Activated T-cell treated with anti-CD3 and anti-CD28 coated beads for 4 hours (primary cell): ENCODE measurements at places on chromosomes 7 and 10.

DNA sequence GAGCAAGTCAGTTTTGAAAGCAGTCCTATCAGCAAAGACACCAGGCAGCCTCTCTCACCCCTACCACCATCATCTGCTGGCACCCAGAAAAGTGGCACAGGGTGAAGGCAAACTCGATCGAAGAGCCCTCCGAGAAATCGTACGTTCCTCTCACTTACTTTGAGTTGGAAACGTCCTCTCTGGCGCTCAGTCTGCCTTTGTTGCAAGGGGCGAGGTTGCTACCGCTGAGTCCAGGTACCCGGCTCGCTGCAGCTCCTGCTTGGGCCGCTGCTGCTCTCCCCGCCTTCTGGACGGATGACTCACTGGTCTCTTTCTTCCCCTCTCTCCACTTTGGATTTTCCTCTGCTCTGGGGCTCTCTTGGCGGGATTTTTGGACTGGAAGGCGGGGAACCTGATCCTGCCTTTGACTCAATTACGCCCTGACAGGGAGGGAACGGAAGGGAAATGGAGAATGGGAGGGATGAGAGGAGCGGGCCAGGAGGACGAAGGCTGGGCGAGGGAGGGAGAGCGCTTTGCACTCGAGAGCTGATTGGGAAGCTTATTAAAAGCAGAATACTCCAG is at the start of gene PTN:
TSS of gene PTN (minus strand) at position 453 of the 561 bp plus-strand sequence. CDS start 88,760 bp downstream, outside the sequence.
- DNase-seq = no peak

DNA sequence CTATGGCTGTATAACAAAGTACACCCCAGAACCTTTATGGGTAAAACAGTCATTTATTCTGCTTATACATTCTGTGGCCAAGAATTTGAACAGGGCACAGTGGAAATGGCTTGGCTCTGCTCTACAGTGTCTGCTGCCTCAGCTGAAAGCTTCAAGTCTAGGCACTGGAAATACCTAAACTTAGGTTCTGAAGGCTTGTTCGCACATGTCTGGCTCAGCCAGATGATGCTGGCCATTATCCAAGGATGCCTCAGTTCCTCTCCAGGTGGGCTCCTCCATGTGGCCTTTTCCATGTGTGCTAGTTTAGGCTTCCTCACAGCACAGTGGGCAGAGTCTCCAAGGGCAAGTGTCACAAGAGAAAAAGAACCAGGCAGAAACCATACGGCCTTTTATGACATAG is 76.8 kb downstream of the RALA start:
- no peak for DNase-seq

DNA sequence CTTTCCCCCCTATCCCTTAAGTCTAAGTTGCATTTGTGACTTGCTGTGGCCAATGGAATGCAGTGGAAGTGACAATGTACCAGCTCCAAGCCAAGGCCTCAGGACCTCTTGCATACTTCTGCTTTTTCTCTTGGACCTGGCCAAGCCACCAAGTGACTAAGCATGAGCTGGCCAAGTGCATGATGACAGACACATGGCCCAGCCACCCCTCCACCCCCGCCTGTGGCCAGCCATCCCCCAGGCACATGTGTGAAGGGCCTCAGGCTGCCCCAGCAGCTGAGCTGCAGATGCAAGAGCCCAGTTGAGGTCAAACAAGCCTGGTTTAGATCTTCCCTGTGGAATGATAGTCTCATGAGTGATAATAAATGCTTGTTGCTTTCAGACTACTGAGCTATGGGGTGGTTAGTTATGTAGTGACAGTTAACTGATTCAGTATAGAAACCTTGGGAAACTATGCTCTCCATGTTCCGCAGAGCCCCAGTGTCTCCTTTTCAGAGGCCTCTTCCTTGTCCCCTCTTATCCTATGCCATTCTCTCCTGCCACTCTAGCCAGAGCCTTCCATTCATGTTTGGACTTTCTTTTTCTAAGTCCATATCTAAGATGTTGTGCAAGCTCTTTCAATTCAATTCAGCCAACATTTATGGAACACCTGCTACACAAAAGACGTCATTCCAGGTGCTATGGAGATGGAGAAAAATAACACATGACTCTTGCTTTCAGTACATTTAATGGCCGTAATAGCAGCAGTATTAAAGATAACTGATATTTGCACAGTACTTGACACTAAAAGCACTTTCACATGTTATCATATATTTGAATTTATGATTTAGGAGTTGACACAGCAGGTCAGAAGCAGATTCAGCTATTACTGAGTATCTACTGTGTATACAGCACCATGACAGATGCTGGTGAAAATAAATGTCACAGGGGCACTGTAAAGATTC is 55.5 kb upstream of the LOXL4 start:
- DNase-seq = no peak

- DNase-seq = no peak
Measured at GRCh38 chr10:8338177-8338766, 283.8 kb downstream of the GATA3 start.

DNA sequence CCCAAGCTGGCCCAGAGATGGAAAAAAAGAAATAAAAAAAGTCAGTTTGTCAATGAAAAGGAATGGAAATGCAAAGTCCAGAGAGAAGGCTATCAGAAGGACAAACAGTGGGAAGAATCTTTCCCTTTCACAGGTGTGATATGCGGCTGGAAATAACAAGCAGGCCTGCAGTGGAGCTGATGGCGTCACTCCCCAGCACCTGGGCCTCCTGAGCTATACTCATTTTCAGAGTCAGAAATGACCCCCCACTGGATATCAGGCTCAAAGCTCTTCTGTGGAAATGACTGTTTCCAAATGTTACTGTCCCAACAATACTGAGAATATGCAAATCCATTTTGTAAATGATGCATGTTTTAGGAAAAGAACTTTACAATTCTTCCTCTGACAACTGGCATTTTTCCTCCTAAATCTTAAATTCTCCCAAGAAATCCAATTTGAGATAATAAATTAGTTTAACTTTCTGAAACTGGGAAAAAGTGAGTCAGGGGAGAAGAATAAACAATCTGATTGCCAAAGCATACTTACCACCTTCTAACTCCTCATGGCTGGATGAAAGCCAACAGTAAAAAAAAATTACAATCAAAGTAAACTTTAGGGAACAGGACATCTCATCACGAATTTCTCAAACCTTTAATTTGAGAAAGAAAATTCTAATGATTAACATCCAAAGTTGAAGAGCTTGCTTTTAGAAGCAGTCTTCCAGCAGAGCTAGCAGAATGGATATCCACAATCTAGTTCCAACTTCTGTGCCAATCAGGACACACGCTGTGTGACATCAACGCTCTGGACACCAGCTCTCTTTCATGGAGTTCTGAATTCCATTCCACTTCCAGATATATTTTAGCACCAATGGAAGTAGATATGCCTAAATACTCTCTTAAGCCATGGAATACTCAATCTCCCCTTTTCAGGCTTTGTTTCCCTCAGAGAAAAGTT is 5.3 kb upstream of the CUZD1 start:
- DNase-seq = no peak

DNA sequence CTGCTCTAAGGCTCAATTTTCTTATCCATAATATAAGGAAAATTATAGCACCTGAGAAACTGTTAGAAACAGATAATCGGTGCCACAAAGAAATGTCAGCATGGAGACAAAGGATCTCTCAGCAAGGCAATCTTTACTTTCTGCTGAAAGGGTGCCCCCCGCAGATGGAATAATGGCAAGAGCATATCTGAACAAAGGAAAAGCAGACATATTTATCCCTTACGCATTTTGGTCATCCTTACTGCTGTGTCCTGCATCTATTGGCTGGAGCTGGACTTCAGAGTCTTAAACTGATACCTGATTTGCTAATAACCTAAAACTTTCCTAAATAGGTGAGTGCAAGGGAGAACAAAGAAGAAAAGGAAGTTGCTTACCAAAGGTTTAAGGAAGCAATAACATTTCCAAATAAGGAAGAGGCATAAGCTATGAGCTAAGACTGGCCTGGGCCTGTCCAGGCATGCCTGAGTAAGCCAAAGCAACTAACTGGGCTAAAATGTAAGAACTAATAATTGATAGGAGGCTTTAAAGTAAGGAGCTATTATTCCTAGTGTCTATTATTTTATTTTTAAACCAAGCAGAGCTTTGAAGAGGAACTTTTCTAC is 39.6 kb upstream of the ELMO1 start:
- DNase-seq = no peak

- no peak for DNase-seq
Measured at GRCh38 chr7:44177570-44178131, 11.6 kb downstream of the GCK start.

DNA sequence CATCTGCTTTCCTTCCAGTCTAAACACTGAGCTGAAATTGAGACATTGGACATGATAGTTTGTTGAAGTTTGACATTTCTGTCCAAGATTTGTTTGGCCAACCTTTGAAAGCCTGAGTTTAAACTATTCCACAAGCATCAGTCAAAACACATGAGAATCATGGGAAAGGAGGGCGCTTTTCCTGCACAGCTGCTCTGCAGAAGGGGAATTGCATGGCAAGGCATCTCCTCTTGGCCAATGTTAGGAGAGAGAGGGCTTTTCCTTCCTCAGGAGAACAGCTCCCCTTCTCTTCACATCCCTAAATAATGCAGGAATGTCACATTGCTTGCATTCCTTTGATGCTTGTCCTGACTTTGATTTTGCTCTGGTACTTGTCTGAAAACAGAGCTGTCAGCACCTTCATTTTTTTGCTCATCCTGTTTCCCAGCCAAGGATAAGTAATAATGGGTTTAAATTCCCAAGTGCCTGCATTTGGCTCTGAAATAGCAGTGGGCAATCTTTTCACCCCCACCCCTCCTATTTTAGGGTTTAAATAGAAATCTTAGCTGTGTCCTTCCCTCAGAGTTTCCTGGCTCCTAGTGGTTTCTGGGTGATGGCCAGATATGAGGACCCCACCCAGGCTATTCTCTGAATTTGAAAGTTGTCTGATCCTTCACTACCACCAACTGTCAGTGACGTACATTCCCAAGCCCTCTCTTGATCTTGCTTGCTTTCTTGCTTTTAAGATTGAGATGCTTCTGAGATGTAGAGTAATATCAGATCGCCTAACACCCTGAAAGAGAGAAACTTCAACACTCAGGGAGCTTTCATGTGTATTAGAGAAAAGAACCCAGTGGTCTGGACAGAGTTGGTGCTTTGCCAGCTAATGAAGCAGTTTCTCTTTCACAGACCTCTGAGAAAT is 75.2 kb upstream of the NPVF start:
- no peak for DNase-seq

DNA sequence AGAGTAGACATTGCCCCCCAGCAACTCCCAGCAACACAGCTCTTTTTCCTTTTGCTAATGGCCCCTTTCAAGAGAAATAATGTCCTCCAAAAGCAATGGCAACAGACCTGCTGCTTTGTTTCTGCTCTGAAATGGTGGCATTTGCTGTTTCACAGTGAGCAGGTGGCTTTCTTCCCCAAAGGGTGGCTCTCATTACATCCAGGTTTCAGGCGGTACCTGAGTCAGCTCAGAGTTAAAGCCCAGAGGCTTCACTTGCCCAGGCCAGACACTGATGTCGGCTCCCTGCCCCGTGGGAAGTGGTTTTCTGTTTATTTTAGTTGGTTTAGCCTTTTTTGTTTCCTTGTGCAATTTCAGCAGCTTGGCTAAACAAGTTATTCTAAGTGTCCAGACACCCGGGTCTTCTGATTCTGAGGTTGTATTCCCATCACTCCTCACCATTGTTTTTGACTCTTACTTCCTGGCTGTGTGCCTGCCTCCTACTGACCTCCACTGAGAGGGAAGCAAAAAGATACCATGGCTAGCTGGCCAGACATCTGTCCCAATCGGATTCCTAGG is 7.8 kb upstream of the ATOH7 start:
- no peak for DNase-seq

DNA sequence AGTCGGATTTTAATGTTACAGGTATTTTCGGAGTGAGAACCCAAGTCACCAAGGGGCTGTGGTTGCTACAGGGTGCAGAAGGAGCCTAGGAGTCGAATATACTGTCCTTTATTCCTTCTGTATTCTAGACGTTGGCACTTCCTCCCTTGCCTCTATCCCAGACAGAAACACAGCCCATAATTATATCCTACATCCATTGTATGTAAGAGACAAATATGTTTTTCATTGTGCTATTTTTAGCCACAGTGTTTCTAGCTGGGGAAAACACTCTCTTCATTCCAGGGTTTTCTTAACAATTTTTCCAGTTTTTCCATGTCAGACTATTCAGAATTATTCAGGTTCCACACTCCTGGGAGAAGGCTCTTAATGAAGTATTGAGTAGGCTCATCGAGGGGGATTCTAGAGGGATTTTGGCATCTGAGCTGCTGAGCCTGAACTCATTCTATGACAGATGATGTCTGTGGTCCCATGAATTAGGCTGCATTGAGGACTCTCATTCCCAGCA is 32.6 kb downstream of the KIAA1217 start:
- DNase-seq = no peak

- no peak for DNase-seq
Measured at GRCh38 chr10:35558276-35558675, 46.9 kb upstream of the GJD4 start.

- no peak for DNase-seq
Measured at GRCh38 chr10:110612629-110613028, 31.5 kb upstream of the RBM20 start.

DNA sequence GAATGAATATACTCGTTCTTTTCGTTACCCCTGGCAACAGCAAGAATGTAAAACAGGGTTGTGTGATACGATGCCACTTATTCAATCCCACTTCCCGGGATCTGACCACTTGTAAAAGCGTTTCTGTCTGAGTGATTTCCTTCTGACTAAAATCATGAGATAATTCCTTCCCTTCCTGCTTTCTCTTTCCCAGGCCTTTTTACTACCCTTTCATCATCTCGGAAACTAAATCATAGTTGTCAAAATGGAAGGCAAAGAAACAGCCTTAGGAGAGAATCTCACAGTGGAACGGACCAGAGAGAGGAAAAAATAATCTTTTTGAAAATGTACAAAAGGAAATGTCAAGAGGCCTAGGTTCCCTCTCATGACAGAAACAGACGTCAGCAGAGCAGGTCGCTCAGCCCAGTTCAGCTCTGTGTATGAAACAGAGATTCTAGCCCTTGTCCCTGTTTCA is 29.8 kb downstream of the DIP2C start:
- no peak for DNase-seq

- no peak for DNase-seq
Measured at GRCh38 chr10:109618748-109619147, 304.6 kb downstream of the XPNPEP1 start.

GRCh38 chr7:27124096-27124901 is 6.3 kb downstream of the HOXA4 start:
- DNase-seq = no peak

DNA sequence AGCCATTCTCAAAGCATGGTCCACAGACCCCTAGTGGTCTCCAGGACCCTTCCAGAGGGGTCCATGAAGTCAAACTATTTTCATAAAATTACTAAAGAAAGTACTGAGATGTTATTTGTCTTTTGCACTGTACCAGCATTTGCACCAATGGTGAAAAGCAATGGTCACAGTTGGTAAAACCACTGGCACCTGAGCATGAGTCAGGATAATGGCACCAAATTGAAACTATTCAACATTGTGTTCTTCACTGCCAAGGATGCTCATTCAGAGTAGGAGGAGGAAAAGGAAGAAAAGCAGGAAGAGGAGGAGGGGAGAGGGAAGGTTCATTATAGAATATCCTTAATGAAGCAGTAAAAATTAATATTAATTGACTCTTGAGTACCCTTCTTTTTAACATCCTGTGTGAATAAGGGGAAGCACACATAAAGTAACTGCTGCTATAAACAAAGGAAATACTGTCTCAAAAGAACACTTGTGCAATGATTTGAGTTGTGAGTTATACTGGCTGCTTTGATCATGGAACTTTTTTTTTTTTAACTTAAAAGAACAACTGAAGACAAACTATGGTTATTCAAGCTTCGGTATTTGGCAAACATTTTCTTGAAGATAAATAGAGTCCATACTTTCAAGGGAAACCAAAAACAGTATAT is 60.2 kb downstream of the MPP7 start:
- no peak for DNase-seq
